SW480 (cell line): ENCODE measurements at places on chromosomes 7 and 10.

- no peak for DNase-seq
Observed at GRCh38 chr10:32073128-32073527, 16.9 kb upstream of the KIF5B start.

- no peak for DNase-seq
Observed at GRCh38 chr10:116665541-116666125, 44.9 kb downstream of the PNLIPRP2 start.

GRCh38 chr7:39069896-39070881 is 92.5 kb downstream of the POU6F2 start:
- no peak for DNase-seq

- no peak for DNase-seq
Observed at GRCh38 chr7:10612950-10613349, 360.7 kb upstream of the PHF14 start.

GRCh38 chr7:113639221-113639620 is 279.6 kb downstream of the PPP1R3A start:
- no peak for DNase-seq

GRCh38 chr10:115030483-115031200 is 62.5 kb upstream of the ATRNL1 start:
- DNase-seq, result no peak

DNA sequence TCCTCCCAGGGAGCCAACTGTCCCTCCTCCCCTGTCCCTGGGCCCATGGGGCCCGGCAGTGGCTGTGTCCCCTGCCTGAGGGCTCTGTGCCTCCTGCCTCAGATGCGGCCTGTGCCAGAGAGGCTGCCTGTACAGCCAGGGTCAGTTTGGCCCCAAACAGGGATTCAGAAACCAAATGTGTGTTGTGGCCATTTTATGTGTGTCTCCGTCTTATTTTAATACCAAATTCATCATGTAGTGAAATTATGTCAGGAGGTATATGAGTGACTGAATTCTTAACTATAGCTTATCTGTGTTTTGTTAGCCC is 114.8 kb downstream of the NT5C2 start:
- no peak for DNase-seq

DNA sequence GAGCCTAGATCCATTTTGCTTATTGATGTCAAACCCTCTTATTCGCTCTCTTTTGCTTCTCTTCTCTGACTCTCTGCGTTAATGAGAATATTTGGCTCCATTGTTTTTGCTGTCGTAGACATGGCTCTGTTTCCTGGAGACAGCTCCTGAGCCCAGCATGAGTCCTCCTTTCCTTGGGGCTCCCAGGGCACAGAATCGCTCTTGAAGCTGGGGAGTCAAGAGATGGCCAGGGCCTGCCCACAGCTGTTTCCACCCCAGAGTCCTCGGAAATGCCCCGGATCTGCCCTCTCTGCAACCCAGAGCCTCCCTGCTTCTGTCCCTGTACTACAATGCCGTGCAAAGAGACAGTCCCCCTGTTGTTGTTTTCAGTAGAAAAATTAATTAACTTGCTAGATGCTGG is 566.7 kb upstream of the FOXK1 start:
- no peak for DNase-seq
